ENCODE measurements at places on chromosomes 12 and 14.

DNA sequence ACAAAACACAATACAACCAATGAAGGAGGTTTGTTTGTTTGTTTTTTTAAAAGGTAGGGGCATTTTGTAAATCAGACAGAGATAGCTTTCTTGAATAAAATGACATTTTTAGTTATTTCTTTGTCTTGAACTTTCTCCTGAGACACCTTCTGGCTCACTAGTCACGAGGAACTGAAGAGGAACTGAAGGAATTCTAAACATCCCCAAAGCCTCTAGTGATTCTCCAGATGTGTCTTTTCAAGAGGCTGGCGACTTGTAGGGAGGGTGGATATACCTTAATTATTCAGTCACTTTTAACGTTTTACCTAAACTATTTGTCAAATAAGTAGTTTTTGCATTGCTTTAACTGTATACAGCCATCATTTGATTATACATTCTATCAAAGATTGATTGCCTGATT, 211.2 kb upstream of the LRIG3 start:
- no peak for DNase-seq

GRCh38 chr12:55930771-55931316, at the start of gene DGKA:
Gene DGKA, plus strand, starts transcription at chr12:55931162. Its CDS starts 5,342 bp downstream, at chr12:55936504.
- DNase-seq = peak; percentile 86

DNA sequence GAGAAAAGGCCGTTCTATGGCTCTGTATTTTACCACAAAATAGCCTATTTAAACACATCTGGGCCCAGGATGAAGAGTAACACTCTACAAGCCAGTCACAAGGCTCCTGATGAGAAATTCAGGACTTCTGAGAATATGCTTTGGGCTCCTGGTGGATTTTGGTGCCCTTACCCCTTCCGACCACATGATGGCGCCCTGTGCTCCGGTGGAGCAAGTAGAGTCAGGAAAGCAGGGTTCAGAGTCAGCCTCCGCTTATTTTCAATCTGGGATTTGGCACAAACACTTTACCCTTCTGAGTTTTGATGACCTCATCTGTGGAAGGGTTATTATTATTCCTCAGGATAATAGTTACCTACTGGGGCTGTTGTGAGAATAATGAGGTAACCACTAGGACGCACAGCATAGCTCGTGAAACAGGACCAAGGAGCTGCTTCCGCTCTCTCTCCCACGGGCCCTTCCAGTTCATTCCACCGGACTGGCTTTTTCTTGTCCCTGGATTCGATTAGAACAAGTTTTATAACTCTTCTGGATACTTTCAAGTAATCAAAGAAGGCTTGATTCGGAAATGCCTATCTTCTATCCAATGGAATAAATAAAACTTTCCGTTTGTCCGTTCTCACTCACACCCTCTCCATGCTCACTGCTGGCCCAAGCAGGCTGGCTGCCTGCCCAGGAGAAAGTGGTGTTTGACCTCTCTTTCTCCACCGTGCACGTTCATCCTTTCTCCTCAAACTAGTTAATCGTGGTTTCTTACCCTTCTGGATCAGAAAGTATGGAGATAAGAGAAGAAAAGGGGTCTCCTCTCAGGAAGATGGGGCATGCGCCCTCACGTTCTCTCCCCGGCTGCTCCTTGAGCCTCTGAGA, 104.6 kb downstream of the GALC start:
- no peak for DNase-seq

DNA sequence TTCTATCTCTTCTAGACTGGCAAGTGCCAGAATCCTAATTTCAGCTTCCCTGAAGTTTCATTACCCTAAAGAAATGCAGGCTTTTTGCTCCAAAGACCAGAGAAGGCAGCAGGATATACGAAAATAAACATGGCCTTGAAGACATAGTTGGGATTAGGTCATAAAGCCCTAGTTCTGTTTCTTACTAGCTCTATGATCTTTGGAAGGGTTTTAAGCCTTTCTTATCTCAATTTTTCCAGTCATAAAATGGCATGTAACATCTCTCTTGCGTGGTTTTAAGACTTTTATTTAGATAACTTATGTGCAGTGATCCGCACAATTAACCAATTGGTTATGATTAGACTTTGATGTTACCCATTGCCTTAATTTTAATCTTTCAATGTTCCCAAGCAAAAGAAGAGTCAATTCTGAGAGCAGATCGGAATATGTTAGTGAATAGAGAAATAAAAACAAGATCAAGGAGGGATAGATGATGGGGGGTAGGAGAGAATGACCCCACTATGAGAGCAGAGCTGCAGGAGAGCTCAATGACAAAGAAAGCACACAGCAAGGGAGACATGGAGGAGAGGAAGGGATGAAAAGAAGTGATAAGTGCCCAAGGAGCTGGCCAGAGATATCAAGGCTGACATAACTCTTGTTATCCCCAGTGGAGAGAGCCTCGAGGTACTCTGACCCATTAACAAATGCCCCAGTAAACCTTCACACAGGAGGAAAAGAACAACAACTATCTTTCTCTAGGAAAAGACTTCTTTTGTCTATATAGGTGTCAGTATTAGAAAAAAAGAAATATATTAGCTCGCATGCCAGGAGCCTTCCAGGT, 53.0 kb upstream of the ANP32D start:
- DNase-seq = no peak

- no peak for DNase-seq
Measured at GRCh38 chr12:87793131-87793530, 236.1 kb downstream of the C12orf50 start.

- DNase-seq = no peak
Measured at GRCh38 chr14:74472601-74473000, 20.5 kb downstream of the NPC2 start.

DNA sequence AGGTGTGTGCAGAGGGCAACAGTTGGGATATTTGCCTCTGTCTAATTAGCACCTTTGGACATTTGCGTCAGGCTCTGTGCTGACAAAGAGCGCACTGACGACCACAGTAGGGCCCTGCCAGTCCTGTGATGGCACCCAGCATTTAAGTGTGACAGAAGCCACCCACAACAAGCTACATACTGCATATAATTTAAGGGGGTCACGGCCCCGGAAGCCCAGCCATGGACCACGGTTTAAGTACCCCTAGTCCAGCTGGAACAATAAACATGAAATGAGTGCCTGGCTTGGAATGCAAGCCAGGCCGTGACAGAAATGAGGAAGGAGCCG, 16.8 kb upstream of the DYNC1H1 start:
- DNase-seq = no peak

DNA sequence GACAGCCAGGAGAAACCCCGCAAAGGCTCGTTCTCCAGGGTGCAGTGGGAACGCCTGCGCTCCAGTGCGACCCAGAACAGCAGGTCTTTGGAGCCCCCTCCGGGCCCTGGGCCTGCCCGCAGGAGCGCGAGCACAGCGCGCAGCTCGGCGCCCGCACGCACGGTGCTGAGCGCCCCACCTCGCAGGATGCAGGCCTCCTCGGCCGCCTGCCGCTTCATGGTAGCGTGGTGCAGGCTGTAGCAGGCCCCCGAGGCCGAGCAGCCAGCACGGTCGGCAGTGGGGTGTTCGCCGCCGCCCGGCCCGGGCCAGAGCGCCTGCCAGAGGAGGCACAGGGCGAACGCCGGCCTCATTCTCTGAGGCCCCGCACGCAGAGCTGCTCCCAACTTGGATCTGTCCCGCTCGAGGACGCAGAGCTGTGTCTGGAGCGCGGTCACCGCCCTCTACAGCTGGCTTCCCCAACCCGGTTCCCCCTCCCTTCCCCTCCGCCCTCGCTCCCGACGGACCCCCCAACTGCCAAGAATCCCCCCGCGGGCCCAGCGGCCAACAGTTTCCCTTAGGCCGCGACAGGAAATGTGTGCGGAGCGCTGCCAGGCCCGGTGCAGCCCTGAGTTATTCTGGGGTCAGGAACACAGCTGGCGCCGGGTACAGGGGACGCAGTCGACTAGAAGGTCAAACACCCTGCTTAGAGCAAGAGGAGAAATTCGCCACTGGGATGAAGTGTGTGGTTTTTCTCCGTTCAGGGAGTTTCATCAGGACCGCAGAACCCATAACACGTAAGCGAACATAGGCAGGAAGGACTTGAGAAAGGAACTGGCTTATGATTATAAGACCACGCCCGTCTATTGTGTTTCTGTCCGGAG, at the start of gene CLEC14A:
CLEC14A (minus strand) TSS at position 421 of the 860 bp plus-strand sequence; CDS start at position 350, 71 bp downstream.
- DNase-seq = peak; percentile 77

DNA sequence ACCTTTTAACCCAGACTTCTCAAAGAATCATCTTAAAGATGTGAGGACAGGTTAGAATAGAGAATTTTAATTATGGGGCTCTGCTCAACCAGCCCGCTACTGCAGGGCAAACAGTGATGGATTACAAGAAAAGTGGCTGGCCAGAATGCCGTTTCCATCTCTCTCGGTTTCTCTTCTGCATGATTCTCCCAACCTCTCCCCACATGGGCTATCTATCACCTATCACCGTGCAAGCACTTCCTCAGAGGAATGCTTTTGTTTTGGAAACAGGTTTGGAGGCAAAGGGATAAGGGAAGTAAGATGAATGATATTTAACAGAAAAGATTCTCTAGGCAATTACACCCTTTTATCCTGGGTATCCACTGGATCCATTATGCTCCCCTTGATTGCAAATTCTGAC, 37.4 kb upstream of the PHC1 start:
- DNase-seq = no peak

- no peak for DNase-seq
Measured at GRCh38 chr14:55891692-55892091, 226.5 kb upstream of the PELI2 start.

DNA sequence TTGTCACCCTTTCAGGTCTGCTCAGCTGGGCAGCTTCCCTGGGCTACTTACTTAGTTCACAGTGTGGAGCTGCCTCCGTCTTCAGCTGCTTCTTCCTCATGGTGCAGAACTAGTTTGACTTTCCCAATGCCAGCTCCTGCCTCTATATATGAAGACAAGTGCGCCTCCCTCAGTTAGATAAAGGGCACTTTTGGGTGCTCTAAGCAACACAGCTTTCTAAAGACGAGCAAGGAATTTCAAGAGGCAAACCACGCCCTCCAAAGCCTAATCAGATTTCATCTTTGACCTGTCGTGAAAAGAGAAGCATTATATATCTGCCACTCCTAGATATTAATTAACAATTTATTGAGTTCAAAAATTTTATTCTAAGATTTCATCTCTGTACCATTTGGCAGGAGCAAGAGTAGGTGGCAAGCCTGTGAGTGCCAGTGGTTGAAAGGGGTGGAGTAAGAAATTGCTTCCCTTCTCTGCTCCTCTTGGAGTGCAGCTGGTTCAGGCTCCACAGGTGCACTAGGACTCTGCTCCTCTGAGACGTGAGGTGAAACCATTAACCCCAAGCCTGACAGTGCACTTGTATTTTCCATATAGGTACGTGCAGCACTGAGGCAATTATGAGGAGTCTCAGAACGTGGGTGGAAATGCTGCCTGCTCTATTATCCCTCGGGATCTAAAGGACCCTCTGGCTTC, 2.1 kb upstream of the SLC11A2 start:
- peak; percentile 46 for DNase-seq

GRCh38 chr12:106115440-106115839, 23.3 kb downstream of the NUAK1 start:
- peak; percentile 87 for DNase-seq

- DNase-seq = no peak
Measured at GRCh38 chr12:105069936-105070702, 14.1 kb downstream of the ALDH1L2 start.

DNA sequence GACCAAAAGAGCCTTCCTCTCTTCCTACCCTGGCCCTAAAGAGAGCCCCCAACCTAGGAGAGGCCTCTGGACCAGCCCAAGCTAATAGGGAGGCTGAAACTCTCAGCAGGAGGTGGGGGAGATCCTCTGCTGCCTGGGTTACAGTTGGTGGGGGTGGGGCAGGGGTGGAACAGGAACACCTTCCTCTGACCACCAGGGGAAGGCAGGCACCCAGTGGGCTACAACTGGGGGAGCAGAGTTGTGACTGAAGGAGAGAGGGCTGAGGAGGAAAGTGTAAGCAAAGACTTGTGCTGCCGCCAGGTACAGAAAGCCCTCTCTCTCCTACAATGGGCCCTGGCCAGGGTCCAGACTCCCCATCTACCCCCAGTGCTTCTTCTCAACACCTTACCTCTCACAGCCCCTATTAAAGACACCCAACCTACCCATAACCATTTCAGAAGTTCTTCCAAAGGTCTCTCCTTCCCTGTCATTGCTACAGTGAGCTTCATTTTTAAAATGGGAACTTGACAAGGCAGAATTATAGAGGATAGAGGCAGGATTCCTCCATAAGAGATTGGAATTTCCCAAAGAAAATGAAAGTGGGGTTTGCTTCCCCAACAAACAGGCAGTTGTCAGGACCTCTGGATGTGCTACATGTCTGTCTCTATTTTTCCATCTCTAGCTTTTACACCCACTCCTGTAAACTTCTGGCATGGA, 1.4 kb downstream of the MYO1A start:
- DNase-seq = no peak

DNA sequence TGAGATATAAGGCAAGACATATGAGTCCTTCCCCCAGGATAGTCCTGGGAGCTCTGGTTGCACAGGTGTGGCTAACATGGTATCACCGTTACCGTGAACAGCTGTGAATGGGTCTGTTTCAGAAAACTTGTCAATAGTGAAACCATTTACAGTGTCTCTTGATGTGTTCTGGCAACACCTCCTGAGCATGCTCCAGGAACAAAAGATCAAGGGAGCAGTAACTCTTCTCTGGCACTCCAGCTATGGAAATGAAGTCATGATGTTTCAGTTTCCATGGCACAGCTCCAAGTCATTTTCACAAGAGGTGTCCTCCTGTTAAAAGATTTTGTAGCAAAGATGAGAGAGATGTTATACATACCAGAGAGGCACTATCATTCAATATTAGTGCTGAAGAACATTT, 253.7 kb downstream of the SNAPC1 start:
- DNase-seq = no peak

GRCh38 chr14:51242545-51243490, 2.8 kb downstream of the TMX1 start:
- DNase-seq = peak; percentile 29

GRCh38 chr12:4025181-4026019, 152.2 kb upstream of the PARP11 start:
- DNase-seq = peak; percentile 49

DNA sequence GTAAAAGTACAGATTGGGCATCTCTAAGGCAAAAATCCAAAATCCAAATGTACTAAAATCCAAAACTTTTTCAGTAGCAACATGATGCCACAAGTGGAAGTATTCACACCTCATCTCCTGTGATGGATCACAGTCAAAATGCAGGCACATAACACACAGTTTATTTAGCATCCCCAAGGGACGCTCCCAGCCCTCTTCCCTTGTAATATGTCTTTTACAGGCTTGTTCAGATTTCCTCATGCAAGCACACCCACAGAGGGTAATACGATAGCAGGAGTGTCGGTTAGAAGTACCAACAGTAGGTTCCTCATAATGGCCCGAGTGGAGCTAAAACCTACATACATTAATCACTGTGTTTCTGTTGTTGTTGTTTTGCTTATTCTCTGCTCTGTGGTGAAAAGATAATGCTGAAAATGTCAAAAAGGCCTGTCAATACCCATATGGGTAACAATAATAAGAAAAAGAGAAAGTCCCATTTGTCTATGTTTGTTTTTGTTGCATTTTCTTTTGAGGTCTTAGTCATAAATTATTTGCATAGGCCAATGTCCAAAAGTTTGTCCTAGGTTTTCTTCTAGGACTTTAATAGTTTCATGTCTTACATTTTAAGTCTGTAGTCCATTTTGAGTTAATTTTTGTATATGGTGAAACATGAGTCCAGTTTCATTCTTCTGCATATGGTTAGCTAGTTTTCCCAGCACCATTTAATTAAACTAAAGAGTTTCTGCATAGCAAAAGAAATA, 133.1 kb downstream of the LRIG3 start:
- DNase-seq = no peak

- DNase-seq = no peak
Measured at GRCh38 chr12:96907671-96908422, 790 bp downstream of the NEDD1 start.
